ENCODE measurements at places on chromosomes 5 and 9. TPM values are rescaled to one million over a fixed set of nuclear protein-coding genes. Genes with fewer than 3 reads are reported as not detected.

GRCh38 chr5:137699336-137700281, 36.3 kb downstream of the KLHL3 start:
- no peak for DNase-seq

DNA sequence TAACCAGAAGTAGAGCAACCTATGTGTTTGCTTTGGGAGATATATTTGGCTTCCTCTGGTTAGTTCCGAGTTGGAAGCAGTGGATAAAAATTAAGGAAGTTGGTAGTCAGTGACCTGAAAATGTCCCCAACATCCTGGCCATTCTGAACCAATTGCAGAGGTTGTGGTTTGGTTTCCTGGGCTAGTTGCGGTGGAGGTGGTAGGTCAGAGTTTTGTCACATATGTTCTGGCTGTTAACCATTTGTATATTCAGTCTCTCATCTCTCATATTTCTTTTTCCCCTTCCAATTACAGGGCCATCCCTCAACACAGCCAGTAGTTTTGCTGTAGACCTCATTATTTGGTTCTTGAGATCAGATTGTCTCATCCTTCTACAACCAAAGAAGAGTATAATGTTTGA, 1026.9 kb downstream of the PTPRD start:
- DNase-seq: no peak

The PTGS1 gene
- 0.78 TPM for total RNA-seq

GRCh38 chr5:117769877-117770276, 1195.3 kb upstream of the SEMA6A start:
- DNase-seq: no peak

The ADAMTS16 gene
- not detected for total RNA-seq

DNA sequence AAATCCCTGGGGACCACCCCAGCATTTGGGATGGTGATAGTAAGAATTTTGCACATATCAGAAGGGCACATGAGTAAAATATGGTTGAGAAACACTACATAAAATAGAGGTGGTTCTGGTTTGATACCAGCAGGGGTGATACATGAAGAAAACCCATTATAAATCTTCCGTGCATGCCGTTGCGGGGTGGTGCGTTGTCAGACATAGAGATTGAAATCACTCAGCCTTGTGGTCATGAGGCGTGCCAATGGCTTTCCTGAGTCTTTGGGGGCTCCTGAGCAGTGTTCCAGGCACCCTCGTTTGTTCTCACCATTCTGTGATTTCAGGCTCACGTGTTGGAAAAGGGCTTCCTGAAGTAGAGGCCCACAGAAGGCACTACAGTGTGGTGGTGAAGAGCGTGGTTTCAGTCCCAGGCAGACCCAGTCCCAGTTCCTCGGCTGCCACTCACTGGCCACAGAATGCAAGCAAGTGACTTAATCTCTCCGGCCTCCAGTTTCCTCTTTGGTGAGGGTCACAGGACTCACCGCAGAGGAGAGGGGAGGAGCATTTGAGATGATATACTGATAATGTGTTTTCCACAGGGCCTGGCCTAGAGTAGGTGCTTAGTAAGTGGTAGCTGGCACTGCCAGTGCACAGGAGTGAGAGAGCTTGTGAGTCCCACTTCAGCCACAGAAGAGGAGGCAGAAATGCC, 20.5 kb upstream of the GLRX start:
- peak; percentile 86 for DNase-seq

The ADRB2 gene
- total RNA-seq: 1.4 TPM

The SHISAL2B gene
- not detected for total RNA-seq
